Glomerular endothelial cell (primary cell): ENCODE measurements at places on chromosomes 3 and 15. TPM values are rescaled to one million over a fixed set of nuclear protein-coding genes. Genes with fewer than 3 reads are reported as not detected.

DNA sequence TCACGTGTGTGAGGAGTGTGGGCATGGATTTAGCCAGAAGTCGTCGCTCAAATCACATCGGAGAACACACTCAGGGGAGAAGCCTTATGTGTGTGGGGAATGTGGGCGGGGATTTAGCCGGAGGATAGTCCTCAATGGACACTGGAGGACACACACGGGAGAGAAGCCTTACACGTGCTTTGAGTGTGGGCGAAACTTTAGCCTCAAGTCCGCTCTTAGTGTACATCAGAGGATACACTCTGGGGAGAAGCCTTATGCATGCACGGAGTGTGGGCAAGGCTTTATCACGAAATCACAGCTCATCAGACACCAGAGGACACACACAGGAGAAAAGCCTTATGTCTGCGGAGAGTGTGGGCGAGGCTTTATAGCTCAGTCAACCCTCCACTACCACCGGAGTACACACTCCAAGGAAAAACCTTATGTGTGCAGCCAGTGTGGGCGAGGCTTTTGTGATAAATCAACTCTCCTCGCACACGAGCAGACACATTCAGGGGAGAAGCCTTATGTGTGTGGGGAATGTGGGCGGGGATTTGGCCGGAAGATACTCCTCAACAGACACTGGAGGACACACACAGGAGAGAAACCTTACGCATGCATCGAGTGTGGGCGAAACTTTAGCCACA lies 28.1 kb downstream of the ZNF589 start:
- DNase-seq = no peak

GRCh38 chr3:192917404-192918274 lies at the start of gene MB21D2:
MB21D2 (minus strand) TSS chr3:192917856; CDS start chr3:192917840, 16 bp downstream.
- DNase-seq = no peak

DNA sequence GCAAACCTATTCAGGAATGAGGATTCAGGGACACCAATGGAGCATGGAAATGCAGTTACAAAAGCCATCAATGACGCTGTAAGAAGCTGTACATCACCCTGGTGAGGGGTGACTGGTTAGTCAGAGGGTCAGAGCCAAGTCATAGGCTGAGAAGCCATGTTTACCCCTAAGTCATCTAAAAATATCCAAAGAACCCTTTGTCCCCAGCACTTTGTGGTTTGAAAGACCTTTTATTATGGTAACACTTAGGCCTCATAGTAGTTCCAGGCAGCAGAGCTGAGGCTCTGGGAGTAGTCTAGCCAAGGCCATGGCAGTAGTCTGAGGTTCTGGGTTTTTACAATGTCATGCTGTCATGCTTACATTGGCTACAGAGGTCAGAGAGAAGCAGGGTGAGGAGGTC lies 131.2 kb downstream of the CTNNB1 start:
- no peak for DNase-seq

GRCh38 chr15:96457841-96458240 lies 127.3 kb downstream of the NR2F2 start:
- no peak for DNase-seq

The ADPRH gene
- 8.9 and 9.9 TPM in 2 replicates for total RNA-seq

GRCh38 chr3:52704611-52705437 lies 767 bp downstream of the GLT8D1 start:
- DNase-seq = no peak

GRCh38 chr15:39922462-39923092 lies 2.5 kb upstream of the GPR176 start:
- DNase-seq = no peak

DNA sequence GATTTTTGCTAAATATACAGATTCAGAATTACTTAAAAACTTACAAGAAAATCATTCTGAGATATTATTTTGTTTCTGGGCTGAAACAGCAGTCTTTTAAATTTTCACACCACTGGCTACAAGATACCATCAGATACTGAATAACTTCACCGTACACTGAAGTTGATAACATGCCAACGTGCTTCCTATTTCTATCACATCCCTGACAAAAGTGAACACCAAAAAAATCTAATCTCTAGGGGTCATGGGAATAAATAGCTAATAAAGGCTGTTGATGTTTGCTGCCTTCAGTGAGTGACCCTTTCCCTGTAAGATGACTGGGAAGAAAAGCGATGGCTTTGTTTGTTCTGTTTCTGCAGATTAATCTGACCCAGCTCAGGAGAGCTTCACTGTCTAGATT lies 120.5 kb downstream of the DUT start:
- DNase-seq = peak; percentile 44

DNA sequence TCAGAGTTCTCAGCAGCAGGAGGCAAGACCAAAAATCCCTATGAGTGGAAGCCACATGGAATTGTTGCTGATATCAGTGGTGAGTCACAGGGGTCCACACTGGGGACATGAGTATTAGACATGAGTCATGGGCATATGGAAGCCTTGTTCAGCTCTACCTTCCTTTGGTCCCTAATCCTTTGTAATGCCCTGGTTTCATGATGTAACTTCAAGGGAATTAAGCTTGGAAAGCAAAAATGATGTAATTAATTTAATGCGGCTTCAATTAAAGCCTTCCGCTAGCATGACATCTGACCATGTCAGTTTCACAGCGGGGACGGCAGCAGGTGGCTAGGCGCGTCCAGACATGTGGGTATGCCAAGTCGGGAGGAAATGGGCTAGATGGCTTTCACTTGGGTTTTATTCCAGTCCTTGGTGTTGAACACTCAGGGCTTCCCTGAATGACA lies 176.1 kb upstream of the RGMA start:
- DNase-seq = no peak

The SATB1 gene
- 13.3 and 13.5 TPM in 2 replicates for total RNA-seq

DNA sequence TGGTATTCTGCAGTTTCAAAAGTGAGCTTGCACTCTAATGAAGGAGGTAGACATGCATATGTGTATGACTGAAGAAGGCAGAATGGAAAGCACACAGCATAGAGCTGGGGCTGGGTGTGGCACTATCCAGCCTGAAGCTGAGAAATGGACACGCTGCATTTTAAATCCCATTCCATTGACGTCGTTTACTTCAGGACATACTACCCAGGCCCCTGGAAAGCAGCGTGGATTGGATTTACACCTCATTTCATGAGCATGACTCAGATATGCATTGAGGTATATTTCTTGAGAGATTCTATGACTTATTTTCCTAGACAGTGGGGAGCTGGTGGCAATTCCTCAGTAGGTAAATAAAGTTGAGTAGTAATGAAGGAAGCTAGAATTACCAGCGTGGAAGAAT lies 101.4 kb downstream of the ABI3BP start:
- no peak for DNase-seq

DNA sequence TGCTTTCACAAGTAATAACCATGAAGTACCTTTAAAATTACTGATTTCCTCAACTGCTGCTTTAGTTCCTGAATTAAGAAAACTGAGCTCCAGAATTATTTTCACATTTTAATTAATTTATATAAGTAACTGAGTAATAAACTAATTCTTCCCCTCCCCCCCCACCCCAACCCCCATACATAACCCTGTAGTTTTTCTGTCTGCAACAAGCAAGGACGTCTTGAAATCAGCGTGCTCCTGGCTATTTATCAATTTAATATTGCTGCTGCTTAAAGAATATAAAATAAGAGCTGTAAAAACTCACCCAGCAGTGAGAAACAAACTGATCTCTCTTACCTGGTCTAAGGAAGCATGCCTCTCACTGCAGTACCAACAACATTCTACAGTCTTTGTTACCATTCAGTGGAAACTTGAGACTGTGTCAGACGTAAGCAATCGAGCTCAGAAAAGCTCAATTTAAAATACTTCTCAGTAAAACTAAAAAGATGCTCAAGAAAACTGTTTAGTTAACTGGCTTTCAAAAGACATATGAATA lies 121.0 kb downstream of the TFDP2 start:
- DNase-seq = peak; percentile 71

DNA sequence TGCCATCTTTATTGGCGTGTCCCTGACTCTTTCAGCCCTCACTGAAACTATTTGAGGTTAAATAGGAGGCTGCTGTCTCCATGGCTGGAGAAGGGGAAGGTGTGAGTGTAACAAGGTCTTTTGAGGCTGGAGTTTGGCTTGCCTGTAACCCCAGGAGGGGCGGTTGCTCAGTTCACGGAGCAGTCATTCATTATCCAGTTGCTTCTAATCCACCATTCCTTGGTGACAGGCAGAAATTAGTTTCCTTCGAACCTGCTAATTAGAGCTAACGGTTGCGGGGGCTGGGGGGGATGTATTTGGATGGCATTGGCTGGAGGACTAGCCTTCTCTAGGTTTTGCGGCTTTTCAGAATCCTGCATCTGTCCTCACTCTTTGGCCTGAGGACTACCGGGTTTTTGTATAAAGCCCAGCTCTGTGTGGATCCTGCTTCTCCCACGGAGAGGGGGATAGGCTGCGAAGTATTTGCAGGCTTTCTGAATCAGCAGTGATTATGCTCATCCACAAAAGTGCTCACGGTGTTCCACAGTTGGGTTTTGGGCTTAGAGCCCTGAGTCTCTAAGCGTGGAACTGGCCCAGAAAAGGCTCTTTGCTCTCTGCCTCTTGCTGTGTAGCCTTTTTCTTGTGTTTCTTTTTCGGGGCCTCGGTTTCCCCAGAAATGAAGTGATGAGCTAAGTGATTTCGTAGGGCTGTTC lies 18.6 kb downstream of the FGD5 start:
- no peak for DNase-seq

DNA sequence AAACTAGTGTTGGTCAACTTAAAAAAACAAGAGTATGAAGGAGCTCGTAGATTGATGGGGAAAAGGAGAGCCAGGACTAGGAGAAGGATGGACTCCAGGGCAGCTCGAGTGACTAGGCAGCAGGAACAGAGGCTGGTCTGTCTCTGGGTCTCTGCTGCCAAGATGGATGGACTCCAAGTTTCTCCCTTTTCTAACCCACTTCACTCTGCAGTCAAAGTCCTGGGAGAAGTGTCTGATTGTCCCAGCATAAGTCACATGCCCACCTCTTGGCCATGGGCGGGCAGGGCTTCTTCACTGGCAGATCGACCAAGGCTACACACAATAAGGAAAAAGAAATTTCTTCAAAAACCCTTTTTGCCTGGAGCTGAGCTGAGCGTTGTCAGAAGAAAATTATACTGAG lies 9.2 kb upstream of the EPB42 start:
- DNase-seq = no peak

DNA sequence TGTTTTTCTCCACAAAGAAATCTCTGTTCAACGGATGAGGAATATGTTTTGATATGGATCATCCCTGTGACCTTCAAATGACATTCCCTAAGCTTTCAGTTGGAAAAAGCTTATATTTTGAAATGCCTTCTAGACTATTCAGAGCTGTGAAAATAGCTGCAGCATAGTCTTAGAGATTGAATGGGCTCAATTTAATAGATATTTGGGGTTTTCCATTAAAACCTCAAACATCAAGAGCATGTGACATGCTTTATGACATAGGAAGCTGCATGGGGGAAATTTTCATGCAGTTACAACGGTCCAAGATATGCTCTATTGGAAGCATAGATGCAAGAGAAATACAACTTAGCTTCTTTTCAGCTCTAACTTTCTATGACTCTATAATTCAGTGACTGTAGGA lies 102.8 kb downstream of the LSAMP start:
- DNase-seq = no peak

GRCh38 chr15:24933716-24934115 lies 21.1 kb upstream of the SNRPN start:
- no peak for DNase-seq

GRCh38 chr3:156812521-156813335 lies 13.4 kb upstream of the LEKR1 start:
- DNase-seq = no peak

DNA sequence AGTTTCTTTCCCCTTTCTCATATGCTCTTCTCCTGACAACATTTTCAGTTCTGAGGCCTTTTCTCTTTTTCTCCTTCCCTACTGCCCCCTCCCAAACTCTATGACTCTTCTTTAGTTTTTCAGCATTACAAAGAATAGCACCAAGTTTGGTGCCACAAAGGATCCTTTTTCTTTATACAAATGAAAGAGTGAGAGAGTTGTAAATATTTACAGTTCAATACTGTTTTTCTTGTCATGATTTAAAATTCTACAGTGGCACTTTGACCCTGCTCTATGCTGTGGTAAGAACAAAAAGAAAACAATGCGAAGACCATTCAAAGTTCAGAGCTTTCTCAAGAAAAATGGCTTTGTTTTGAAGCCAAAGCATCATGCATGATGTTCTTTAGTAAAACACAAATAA lies 667.9 kb upstream of the SGO1 start:
- DNase-seq = no peak

DNA sequence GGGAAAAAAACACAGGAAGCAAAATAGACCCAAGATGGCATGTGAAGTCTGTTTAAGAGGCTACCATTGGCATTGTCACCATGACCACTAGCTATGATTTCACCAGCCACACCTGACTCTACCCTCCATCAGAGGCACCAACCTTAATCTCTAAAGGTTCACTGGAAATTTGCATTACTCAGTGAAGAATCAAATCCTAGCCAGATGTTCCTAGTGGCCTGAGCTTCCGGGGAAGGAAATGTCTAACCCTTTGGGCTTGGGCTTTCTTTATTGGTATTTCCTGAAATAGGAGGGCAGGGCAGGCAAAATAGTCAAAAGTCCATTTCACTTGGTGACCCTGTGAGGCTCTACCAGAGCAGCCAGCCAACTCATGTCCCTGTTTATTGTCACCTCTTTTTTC lies 110.9 kb upstream of the PHLDB2 start:
- DNase-seq = no peak

GRCh38 chr3:23203708-23204330 lies 692 bp downstream of the UBE2E2 start:
- DNase-seq = no peak

DNA sequence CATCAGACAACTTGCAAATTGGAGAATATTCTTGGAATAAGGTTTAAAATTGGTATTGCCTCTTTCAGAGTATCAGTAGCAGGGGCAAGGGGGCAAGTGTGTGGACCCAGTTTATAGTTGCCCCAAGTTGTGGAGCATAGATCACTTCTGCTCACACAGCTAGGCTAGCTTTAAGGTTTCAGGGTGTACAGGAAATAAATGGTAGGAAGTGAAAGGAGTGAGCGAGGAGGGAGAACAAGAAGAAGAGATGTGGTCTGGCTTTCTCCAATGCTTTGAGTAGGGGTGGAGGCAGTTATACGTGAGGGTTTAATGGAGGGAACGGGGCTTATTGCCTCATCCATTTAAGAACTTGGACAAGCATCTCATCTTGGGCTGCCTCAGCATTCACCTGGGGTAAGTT lies 290.0 kb upstream of the CFAP20DC start:
- no peak for DNase-seq
